Smooth muscle cell of bladder (primary cell): ENCODE measurements at places on chromosomes 2 and 18. TPM values are rescaled to one million over a fixed set of nuclear protein-coding genes. Genes with fewer than 3 reads are reported as not detected.

TMEM178A gene
- total RNA-seq, result 1.3 and 1.7 TPM in 2 replicates

NOL4 gene
- not detected in 2 replicates for total RNA-seq

LYPD1 gene
- total RNA-seq, result 2.4 and 3.9 TPM in 2 replicates

MOCOS gene
- total RNA-seq, result 10.9 and 11.0 TPM in 2 replicates

ALPP gene
- not detected in 2 replicates for total RNA-seq

EML6 gene
- total RNA-seq, result 1.8 and 5.5 TPM in 2 replicates

CPLX4 gene
- total RNA-seq, result not detected in 2 replicates

MTLN gene
- 55.6 and 113 TPM in 2 replicates for total RNA-seq

GRHL1 gene
- 0.37 and 0.57 TPM in 2 replicates for total RNA-seq

PLB1 gene
- total RNA-seq, result 1.00 and 1.4 TPM in 2 replicates

NTSR2 gene
- total RNA-seq, result under 0.01 TPM in 1 of 2 replicates, not detected in the other

EPG5 gene
- total RNA-seq, result 18.3 and 28.3 TPM in 2 replicates

ACTR2 gene
- 59.6 and 83.9 TPM in 2 replicates for total RNA-seq

PHLPP1 gene
- total RNA-seq, result 3.0 and 5.2 TPM in 2 replicates

RAPGEF4 gene
- 0.43 and 1.9 TPM in 2 replicates for total RNA-seq

CGREF1 gene
- total RNA-seq, result 7.0 and 8.2 TPM in 2 replicates

DYNAP gene
- not detected in 2 replicates for total RNA-seq

PROKR1 gene
- not detected in 2 replicates for total RNA-seq

VAPA gene
- 235 and 277 TPM in 2 replicates for total RNA-seq

MAPK4 gene
- 0.09 TPM in 1 of 2 replicates, not detected in the other for total RNA-seq

SLC19A3 gene
- 1.0 and 2.1 TPM in 2 replicates for total RNA-seq

CENPA gene
- total RNA-seq, result 1.00 and 1.5 TPM in 2 replicates

RSAD2 gene
- 0.14 and 0.55 TPM in 2 replicates for total RNA-seq

KYNU gene
- total RNA-seq, result 9.5 and 66.7 TPM in 2 replicates

MCEE gene
- 23.0 and 24.7 TPM in 2 replicates for total RNA-seq

SERPINB3 gene
- 0.28 TPM in 1 of 2 replicates, not detected in the other for total RNA-seq

WDFY1 gene
- total RNA-seq, result 138 and 158 TPM in 2 replicates

ILKAP gene
- total RNA-seq, result 18.9 and 21.0 TPM in 2 replicates

PLEK gene
- total RNA-seq, result 0.14 and 1.1 TPM in 2 replicates

ADD2 gene
- total RNA-seq, result 0.37 TPM in 1 of 2 replicates, not detected in the other

NGEF gene
- 0.74 and 1.1 TPM in 2 replicates for total RNA-seq

GKN2 gene
- not detected in 2 replicates for total RNA-seq

SPP2 gene
- not detected in 2 replicates for total RNA-seq

TUBB8B gene
- total RNA-seq, result not detected in 2 replicates

PSTPIP2 gene
- total RNA-seq, result 5.5 and 5.7 TPM in 2 replicates

INPP5D gene
- 0.43 and 0.46 TPM in 2 replicates for total RNA-seq

PFN4 gene
- 0.28 and 0.46 TPM in 2 replicates for total RNA-seq
